ENCODE measurements at places on chromosomes 7 and 10.

DNA sequence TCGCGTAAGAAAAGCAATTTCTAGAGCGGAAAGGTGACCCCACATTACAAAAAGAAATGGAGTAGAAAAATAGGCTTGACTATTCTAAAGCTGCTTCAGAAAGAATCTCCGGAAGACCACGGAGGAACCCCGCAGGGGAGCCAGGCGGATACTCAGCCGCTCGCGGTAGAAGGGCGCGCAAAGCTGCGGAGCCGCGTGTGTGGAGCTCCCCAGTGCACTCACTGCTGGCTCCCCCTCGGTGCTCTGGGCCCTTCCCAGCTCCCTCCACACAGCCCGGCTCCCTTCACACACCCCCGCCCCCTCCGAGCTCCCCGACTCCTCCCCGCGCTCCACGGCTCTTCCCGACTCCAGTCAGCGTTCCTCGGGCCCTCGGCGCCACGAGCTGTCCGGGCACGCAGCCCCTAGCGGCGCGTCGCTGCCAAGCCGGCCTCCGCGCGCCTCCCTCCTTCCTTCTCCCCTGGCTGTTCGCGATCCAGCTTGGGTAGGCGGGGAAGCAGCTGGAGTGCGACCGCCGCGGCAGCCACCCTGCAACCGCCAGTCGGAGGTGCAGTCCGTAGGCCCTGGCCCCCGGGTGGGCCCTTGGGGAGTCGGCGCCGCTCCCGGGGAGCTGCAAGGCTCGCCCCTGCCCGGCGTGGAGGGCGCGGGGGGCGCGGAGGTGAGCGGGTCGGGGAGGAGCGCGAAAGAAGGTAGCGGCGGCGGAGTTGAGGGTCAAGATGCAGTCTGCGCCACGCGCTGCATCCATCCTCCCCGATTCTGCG is at the start of gene STEAP2:
Gene STEAP2 (plus strand): TSS at position 350 of the 758 bp plus-strand sequence. CDS start 13,343 bp downstream, outside the sequence.
- peak; percentile 2 for DNase-seq

DNA sequence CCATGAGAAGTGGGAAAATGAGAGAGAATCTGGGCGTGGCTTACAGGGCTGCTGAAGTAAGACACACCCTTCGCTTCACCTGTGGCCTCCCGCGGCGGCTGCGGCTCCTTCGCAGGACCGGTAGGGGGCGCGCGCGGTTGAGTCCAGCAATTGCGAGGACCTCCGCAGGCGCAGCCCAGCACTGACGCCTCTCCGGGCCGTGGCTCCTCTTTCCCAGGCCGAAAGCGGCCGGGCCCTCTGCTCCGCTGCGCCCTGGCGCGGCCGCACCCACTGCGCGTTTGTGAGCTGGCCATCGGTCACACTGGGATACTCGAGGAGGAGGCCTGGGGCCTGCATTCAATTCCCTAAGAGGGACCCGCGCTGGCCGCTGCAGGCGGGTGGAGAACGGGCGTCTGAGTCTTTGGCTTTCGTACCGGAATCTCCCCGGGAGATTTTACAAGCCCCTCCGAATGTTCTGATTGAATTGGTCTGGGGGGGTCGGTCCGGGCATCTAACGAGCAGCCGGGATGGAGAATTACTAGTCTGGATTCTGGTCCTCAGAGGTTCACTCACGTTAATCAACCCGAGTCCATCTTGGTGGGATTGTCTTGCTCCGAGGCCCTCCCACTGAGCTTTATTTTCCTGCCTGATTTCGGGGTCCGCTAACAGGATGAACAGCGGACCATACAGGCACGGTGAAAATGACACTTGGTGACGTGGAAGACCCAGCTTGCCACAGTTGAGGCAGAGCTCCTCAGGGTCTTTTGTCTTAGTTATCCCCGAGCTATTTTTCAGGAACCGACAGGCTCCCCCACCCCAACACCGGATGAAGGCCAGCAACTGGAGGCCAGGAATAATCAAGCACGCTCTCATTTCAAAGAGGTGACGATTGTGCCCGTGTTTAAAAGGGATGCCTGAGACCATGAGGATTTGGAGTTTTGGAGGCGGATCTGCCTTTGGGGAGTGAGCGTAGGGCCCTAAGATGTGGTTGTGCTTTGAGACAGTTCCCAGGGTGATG is at the start of gene LRRD1:
Gene LRRD1 (minus strand): TSS at position 215 of the 997 bp plus-strand sequence. CDS start 13,940 bp downstream, outside the sequence.
- peak; percentile 87 for DNase-seq

GRCh38 chr10:103502849-103503660 is 9.6 kb downstream of the NEURL1 start:
- no peak for DNase-seq

- DNase-seq, result no peak
These were observed 38.6 kb downstream of the FZD1 start for GRCh38 chr7:91302794-91303193.

GRCh38 chr7:39656415-39656814 is 33.0 kb downstream of the RALA start:
- DNase-seq, result no peak

- no peak for DNase-seq
These were observed 7.9 kb downstream of the CCDC3 start for GRCh38 chr10:12993595-12993994.

DNA sequence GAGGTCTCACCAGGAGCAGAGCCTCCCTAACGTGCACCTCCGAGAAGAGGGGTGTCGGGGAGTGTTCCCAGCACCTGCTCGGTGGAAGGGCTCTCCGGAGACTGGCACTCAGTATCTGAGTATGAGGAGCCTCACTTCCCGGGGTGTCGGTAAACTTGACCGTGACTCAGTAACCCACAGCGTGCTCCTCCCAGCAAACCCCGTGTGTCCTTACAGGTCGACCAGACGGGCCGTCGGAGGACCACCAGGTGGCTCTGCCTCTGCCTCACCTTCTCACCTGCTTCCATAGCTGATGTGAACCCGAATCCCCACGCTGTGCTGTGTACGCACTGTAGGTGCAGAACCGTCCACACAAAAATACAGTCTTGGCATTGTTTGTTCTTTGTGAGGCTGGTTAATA is 29.0 kb upstream of the KNDC1 start:
- no peak for DNase-seq
